8988T (cell line): ENCODE measurements at places on chromosomes 4 and X.

DNA sequence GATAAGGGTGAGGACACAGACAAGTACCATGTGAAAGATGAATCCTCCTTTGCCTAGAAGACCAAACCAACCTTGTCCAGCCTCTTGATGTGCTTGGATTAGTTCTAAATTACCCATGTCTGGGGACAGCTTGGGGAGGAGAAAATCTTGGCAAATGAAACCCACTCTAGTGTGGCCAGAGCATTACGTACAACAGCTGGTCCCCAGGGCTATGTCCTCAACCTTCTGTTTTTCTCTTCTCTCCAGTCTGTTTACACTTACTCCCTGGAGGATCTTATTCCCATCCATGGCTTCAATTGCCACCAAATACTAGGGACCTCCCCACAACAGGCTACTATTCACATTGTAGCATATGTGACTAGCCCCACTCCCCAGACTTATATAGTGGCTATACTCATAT is 384.5 kb downstream of the OPHN1 start:
- no peak for DNase-seq

- DNase-seq: peak; percentile 49
Measured at GRCh38 chr4:84498203-84498934, 723 bp downstream of the NKX6-1 start.

DNA sequence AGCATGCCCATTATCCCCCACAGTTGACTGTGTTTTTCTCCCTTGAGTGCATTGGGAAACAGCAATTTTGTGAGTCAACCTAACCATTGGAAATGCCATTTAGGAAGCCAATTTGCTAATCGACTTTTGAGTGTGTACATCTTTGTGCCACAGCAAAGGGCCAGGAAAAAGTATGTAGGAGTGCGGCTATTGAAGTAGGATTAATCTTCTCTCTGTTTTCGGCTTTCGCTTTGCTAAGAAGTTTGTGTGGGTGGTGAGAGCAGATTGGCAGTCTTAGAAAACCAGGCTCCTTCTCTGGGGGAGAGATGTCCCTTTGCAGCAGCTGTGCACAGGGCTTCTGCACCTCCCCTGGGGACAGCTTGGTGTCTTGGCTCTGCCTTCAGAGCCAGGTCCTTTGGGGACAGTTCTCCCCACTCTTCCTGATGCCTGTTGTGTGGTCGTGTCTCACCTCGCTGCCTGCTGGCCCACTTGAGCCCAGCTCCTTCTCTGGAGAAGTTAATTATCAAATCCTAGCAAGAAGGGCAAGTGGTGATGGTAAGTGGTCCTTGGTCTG is 74.5 kb downstream of the GEMIN8 start:
- DNase-seq: no peak

GRCh38 chr4:89463341-89463740 is 155.7 kb upstream of the GPRIN3 start:
- no peak for DNase-seq

DNA sequence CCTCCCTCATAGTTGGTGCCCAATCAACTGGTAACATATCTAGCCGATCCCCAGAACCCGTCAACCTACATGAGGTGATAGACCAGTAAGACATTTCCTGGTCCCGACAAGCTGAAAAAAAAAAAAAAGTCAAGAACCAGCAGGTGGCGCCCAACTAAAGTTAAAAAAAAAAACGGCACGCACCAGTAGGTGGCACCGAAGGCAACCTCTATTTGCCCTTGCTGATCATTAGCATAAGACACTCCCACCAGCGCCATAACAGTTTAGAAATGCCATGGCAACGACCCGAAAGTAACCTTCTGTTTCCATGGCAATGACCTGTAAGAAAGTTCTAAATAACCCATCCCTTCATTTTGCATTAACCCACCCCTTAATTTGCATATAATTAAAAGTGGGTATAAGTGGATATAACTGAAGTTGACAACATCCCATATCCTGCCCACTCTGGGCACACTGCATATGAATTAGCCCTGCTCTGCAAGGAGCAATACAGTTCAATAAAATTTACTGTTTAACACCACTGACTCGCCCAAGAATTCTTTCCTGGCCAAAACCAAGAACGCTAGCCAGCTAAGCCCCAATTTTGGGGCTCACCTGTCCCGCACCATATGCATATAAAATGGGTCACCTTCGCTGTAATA is 83.9 kb upstream of the SPANXB1 start:
- DNase-seq: no peak

GRCh38 chrX:22164770-22165388 is 107.8 kb upstream of the CBLL2 start:
- DNase-seq: no peak

DNA sequence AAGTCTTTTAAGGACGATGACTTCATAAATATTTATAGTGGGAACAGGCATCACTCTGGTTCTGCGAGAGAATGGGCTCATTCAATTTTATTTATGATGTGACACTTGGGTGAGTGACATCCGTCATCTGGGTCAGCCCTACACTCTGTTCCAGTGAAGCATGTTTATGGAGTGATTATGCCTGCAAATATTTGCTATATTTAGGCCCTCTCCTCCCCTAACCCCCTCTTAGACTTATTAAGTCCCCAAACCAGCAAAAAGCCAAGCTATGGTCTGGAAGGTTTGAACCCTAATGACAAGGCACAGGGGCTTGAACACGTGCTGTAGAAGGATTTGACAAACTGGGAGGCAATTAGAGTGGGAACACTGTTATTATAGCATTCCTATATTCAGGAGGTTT is 55.9 kb downstream of the C4orf51 start:
- no peak for DNase-seq

DNA sequence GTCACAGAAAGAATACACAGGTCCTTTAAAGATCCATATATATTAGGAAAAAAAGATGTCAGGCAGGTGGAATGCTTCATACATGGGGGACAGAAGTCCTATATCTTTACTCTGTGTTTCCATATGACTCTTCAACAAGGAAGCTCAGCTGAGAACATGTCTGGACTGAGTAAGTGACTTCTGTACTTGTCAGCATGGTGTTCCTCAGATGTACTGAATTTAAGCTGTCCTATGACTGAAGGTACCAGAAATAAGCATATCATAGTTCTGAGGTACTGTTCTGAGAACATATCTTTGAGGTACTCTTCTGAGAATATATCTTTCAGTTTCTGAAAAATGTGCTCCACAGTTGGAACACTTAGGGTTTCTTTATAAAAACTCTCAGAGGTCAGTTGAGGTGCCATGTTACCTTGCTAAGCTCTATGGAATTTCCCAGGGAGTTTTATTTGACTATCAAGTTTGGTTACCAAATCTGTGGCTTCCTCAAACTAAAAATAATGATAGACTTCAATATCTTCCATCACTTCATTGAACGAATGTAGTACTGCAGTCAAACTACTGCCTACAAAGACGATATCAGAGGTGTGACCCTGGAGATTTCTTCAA is 597.2 kb upstream of the GNPDA2 start:
- no peak for DNase-seq
